ENCODE measurements at places on chromosomes 6 and 20.

- DNase-seq: no peak
Measured at GRCh38 chr6:123467392-123467791, 169.4 kb downstream of the TRDN start.

GRCh38 chr20:46648903-46649649 lies 2.2 kb downstream of the SLC13A3 start:
- no peak for DNase-seq

- no peak for DNase-seq
Measured at GRCh38 chr20:55094353-55094861, 619.0 kb downstream of the DOK5 start.

- no peak for DNase-seq
Measured at GRCh38 chr6:22008248-22008836, 288.5 kb downstream of the PRL start.

DNA sequence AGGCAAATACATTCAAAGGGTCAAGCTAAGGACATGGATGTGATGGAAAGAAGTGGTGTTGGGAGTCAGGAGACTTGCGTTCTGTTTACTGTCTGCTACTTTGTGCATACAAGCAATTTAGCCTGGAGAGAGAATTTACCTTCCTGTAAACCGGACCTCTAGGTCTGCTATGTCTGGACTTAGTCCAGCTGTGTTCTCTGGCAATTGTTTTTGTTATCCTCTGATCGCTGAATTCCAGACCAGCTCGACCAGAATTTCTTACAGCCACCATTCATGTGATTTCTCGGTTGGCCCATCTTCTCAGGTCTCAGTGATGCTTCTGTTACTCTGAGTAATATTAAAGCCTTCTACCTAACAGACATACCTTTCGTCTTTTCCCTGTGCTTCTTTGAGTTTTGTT lies 75.2 kb downstream of the LRRC1 start:
- DNase-seq: no peak

DNA sequence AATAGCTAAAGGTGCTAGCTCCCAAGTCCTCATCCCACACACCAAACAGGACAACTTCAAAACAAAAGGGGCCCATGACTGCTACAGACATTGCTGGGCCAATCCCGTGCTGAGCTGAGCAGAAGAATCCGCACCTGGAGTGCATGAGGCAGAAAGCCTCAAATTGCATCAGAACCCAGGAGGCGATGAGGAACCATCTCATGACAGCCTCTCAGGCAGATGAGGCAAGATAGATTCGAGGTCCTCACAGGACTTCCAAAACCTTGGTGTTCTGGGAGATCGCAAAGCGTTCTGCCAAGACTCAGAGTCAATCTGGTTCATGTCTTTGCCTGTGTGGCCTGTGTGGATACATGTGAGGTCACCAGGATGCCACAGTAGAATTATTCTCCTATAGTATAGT lies 32.8 kb upstream of the SSTR4 start:
- no peak for DNase-seq

DNA sequence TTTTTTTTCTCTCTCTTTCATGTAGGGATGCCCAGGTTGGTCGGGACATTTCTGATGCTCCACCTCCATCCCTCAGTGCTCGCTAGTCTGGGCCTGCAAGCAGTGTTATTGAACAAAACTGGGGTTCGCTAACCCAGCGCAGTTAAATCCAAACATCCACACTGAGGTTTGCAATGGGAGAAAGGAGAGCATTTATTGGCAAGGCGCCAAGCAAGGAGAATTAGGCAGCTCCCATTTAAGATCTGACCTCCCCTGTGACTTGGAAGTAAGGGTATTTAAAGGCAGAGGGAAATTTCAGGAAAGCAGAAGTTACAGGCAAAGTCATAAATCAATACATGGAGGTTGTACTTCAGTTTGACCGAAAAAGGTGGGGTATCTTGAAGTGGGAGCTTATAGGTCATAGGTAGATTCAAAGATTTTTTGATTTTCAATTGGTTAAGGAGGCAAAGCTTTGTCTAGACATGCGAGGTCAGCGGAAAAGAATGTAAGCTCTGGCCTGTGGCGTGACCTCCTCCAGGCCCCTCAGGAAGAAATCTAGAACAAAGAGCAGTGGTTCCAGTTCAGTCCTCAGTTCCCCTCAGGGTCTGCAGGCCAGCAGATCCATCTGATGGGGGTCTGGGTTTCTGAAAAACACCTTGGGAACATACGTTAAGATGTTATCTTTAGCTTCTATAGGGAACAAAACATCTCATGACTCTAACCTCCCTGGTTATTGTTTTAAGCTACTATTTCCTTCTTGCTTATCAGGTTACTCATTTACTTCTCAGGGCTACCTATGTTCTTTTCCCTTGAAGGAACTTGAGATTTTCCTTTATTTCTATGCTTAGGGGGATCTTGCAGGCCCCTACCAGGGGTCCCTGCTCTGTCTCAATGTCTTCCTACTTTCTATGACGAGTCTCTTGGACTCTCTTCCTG lies 66.0 kb upstream of the KIF16B start:
- DNase-seq: no peak

- DNase-seq: no peak
Measured at GRCh38 chr6:43203718-43204095, 21.7 kb downstream of the CUL9 start.

GRCh38 chr20:42419814-42420532 lies 769.7 kb downstream of the PTPRT start:
- peak; percentile 69 for DNase-seq

GRCh38 chr6:154683756-154684523 lies 49.3 kb upstream of the SCAF8 start:
- no peak for DNase-seq

- DNase-seq: no peak
Measured at GRCh38 chr6:53048431-53049195, 16.6 kb upstream of the FBXO9 start.

- no peak for DNase-seq
Measured at GRCh38 chr6:47419621-47420020, 58.0 kb upstream of the CD2AP start.

DNA sequence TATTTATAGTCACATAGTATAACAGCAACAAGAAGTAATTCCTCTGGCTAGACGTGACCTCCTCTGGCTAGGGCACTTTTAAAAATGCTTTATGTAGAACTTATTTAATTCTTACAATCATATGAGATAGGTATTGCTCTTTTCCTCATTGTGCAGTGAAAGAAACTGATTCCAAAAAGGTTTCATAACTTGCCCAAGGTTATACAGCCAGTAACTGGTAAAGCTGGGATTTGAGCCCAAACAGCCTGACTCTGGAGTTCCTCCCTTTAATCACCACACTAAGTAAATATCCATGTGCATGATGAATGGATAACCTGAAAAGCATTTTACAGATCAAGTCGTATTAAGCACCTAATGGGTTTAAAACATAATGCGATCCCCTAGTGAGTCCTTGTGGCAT lies 214.6 kb downstream of the PRL start:
- no peak for DNase-seq

- DNase-seq: no peak
Measured at GRCh38 chr20:9532069-9532838, 17.9 kb downstream of the LAMP5 start.

DNA sequence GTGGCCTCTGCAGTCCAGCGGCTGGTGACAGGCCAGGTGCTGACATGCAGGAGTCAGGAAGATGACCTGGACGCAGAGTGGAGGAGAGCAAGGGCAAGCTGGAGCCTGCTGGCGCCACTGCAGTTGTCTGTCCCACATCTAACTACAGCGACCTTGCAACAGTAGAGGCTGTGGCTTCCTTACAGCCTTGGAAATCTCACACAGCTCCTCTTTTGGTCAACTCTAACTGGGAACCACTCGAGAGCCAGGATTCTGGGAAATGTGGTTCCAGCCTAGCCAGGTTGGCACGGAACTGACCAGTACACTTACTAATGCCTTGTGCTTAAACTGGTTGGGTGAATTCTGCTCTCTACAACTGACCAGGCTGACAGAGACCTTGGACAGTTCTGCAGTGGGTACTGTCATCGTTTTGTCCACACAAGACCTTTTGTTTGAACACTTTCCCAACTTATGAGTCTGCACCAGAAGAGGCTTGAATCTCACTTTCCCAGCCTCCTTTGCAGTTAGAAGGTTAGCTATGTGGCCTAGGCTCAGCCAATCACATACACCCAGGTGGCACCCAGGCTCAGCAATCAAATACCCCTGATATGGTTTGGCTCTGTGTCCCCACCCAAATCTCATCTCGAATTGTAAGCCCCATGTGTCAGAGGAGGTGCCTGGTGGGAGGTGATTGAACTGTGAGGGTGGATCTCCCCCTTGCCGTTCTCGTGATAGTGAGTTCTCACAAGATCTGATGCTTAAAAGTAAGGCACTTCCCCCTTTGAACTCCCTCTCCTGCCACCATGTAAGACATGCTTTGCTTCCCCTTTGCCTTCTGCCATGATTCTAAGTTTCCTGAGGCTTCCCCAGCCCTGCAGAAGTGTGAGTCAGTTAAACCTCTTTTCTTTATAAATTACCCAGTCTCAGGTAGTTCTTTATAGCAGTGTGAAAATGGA lies 153.5 kb downstream of the ZMYND8 start:
- no peak for DNase-seq

GRCh38 chr6:26593278-26594130 lies 3.2 kb upstream of the ABT1 start:
- DNase-seq: no peak

DNA sequence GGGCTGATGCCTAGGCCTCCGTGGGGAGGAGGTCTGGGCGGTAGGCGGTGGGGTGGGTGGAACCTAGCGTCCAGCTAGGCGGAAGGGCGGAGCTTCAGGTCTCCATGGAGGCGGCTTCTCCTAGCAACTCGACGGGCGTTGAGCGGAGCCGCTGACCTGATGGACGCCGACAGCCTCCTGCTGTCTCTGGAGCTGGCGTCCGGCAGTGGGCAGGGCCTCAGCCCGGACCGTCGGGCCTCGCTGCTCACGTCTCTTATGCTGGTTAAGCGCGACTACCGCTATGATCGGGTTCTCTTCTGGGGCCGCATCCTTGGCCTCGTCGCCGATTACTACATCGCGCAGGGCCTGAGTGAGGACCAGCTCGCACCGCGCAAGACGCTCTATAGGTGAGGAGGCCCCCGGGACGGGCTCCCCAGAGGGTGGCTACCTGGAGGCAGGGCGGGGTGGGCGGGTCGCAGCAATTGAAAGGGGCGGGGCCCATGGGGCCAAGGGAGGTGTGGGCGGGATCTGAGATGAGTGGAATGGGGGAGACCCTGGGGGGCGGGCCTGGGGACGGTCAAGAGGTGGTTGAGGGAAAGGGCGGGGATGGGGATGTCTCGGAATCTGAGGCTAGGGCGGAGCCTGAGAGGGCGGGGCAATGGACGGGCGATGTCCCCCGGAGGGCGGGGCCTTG lies at the start of gene RSPH9:
RSPH9 (plus strand) TSS at position 97 of the 673 bp plus-strand sequence; CDS start at position 160, 63 bp downstream.
- peak; percentile 90 for DNase-seq

GRCh38 chr20:59831916-59832270 lies 101.5 kb downstream of the SYCP2 start:
- no peak for DNase-seq

DNA sequence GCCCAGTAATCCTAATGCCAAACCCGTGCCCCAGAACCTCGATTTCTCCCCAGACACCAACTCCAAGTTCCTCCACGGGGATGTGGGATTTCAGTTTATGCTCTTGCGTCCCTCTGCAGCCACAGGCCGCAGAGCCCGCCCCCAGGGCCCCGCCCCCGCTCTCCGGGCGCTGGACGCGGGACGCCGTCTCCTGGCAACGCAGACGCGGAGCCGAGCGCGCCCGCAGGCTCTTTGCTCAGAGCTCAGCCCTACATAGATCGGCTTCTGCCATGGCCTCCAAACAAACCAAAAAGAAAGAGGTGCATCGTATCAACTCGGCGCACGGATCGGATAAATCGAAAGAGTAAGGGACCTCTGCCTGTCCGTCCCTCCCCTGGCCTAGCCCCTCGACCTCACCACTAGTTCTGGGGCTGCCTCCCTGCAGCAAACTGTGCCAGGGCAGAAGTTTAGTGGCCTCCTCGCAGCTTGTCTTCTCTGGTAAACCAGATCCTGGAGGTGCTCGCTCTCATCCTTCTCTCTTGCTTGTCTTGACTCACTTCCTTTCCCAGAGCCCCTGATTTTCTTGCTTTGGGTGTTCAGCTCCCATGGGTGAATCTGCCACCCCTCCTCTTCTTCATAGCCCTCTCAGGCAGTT lies at the start of gene ADGB:
ADGB (plus strand) TSS at position 201 of the 634 bp plus-strand sequence; CDS start at position 270, 69 bp downstream.
- peak; percentile 76 for DNase-seq

GRCh38 chr6:108608453-108609275 lies 47.9 kb downstream of the FOXO3 start:
- DNase-seq: peak; percentile 88

DNA sequence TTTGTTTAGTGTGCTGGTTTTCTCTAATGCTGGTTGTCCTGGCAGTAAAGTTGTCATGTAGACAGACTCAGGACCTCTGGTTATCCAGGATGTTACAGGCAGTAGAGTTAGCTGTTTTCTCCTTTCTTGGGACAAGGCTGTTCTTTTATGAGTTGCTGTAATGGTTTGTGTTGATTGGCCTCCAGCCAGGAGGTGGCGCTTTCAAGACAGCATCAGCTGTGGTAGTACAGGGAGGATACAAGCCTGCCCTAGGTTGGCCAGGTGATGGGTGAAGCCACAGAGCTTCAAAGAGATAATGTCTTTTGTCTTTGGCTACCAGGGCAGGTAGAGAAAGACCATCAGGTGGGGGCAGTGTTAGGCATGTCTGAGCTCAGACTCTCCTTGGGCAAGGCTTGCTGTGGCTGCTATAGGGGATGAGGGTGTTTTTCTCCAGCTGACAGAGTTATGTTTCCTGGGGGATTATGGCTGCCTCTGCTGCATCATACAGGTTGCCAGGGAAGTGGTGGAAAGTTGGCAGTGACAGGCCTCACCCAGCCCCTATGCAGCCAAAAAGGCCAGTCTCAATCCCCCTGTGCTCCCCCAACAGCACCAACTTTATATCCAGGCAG lies 127.2 kb upstream of the TAB2 start:
- DNase-seq: no peak

GRCh38 chr20:37661519-37661918 lies 32.3 kb upstream of the CTNNBL1 start:
- no peak for DNase-seq

GRCh38 chr6:141056945-141057625 lies 1075.6 kb upstream of the GJE1 start:
- peak; percentile 61 for DNase-seq

GRCh38 chr6:6586671-6587526 lies 1.6 kb upstream of the LY86 start:
- DNase-seq: no peak

All from umbilical cord (tissue), 2 donors.